ENCODE measurements at places on chromosomes 11 and 22.

- no peak for DNase-seq
Observed at GRCh38 chr11:95138448-95138847, 48.8 kb downstream of the ENDOD1 start.

DNA sequence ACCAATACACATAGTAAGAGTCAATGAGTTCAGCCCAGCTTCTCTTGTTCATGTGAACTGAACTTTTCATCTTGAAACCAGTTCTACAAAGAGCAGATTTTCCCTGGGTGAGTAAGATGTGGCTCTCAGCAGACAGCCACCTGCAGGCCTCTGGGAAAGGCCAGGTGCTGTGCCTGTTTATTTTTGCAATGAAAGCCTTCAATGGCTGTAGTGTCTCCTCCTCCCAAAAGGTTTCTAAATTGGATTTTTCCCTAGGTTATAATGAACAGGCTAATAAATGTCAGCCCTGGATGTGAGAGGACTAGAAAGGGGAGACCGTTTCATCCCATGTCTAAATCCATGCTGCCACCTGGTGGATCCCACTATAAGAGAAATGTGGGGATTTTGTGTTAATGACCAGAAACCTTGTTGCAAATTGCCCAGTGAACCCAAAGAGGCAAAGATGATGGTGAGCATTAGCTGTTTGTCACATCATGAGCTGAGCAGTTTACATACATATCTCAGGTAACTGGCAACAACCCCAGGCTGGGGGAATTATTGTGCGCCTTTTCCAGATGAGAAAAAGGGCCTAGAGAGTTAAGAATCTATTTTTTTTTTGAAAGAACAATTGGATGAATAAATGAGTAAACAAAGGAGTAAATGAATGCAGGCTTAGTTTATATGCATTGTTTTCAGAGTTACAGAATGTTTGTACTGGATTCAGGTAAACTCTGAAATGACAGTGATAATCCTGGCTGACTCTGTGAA is 12.7 kb downstream of the C11orf91 start:
- DNase-seq, result no peak

DNA sequence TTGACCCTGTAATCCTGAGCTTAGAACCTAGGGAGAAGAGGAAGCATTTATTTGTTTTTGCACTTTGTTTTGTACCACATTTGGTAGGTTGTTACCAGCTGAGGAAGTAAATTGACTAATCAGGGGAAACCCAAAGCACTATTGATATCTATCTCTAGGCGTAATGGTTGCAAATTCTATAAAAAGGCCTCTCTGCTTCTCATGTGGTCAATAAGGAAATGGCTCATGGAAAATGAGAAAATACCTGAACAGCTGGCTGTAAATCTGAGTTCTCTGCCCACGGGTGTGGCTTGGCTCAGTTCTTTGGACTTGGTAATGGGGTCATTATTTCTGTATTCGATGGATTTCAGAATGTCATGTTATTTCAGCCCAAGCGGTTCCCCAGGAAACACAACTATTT is 42.4 kb downstream of the BARX2 start:
- no peak for DNase-seq

DNA sequence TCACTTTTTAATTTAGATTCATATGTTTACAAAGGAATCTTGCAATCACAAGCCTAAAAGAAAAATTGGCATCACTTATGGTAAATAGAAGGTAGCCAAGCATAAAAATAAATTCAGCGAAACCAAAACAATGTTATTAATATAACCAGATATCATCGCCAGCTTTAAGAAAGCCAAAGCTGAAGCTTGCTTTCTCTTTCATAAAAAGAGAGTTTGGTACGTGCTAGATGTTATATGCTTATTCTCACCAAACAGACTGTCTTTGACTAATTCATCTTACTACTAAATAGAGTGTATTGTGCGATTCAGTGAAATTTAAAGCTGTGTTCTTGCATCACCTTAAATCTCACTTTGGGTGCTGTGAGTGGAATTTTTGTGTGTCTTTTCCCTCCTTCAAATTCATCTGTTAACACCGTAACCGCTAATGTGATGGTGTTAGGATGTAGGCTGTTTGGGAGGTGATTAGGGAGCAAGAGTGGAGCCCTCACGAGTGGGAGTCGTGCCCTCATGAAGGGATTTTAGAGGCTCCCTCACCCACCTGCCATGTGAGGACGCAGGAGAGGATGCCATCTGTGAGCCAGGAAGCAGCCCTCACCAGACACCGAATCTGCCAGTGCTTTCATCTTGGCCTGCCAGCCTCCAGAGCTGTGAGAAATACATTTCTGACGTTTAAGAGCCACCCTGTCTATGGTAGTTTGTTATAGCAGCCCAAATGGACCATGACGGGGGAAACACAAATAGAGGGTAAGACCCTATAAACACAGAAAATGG is 134.1 kb upstream of the TMEM45B start:
- DNase-seq, result no peak
